ENCODE measurements at places on chromosomes 3 and 15.

DNA sequence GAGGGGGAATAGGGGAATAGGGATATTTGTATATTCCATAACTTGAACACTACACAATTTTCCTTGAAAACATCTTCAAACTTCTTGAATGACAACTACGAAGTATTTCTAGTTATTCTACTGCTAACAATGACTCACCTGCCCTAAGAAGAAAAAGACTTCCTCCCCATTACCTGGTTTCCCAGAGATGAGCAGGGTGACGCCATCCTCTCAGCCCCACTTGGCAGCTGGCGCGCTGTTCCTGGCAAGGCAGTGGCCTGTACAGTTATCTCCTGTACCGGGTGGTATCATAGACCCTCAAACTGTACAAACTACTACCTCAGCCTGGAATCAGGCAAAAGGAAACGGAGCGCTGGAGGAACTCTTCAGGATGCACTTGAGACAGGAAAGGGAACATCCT, 10.4 kb downstream of the WDR82 start:
- DNase-seq = no peak

GRCh38 chr15:40793216-40793989, 13.5 kb upstream of the ZFYVE19 start:
- DNase-seq = no peak

- no peak for DNase-seq
Observed at GRCh38 chr3:127785711-127786265, 36.5 kb downstream of the MGLL start.

GRCh38 chr3:98733053-98733811, 29.9 kb upstream of the ST3GAL6 start:
- no peak for DNase-seq

DNA sequence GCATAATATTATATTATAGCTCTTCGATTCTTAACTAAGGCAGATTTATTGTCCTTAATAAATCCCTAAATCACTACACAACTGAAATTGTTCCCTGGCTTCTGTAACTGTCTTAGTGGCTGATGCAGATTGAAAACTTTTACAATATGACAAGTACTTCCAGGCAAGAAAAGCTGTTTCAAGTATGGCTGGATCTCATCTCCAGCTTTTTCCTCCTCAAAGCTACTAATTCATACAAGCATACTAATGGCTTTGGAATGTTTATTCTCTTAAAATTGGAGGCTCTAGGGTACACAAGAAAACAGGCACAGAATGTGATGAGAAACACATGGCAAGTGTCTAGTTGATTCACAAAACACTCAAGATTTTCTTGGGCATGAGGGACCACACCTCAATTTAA, 351.5 kb upstream of the ICE2 start:
- no peak for DNase-seq

GRCh38 chr3:25457671-25458419, 29.8 kb downstream of the RARB start:
- no peak for DNase-seq

DNA sequence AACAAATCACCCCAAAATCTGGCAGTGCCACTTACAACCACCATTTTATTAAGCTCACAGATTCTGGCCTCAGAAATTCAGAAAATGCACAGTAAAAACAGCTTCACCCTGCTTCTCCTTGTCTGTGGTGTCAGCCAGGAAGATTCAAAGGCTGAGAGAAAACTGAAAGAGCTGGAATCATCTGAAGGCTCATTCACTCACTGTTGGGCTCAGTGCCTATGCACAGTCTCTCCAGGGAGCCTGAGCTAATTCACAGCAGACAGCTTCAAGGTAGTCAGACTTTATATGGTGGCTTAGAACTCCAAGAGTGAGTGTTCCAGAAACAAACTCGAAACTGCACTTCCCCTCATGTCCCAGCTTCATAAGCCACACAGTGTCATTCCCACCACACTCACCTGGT, 16.5 kb upstream of the PLOD2 start:
- no peak for DNase-seq

DNA sequence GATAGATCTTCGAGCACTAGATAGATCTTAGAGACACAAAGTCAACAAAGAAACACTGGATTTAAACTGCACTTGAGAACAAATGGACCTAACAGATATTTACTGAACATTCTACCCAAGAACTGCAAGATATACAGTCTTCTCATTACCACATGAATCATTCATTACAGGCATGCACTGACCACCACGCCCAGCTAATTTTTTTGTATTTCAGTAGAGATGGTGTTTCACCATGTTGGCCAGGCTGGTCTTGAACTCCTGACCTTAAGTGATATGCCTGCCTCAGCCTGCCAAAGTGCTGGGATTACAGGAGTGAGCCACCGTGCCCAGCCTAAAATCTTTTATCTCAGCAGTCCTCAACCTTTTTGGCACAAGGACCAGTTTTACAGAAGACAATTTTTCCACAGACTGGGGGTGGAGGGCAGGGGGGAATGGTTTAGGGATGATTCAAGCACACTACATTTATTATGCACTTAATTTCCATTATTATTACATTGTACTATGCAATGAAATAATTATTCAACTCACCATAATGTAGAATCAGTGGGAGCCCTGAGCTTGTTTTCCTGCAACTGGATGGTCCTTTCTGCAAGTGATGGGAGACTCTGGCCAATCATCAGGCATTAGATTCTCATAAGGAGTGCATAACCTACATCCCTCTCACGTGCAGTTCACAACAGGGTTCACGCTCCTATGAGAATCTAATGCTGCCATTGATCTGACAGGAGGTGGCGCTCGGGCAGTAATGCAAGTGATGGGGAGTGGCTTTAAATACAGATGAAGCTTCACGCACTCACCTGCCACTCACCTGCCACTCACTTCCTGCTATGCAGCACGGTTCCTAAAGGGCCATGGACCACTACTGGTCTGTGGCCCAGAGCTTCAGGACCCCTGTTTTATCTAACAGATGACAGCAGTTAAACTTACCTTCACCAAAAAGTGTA, 21.7 kb downstream of the CSNK1G1 start:
- peak; percentile 55 for DNase-seq

Measured in CD4-positive, alpha-beta T cell treated with Interleukin-1 beta for 1 hour (primary cell).